ENCODE measurements at places on chromosomes 2 and 18.
A peak's percentile ranks its signal among the peaks of the same experiment; 100 is the strongest.

- DNase-seq: no peak
These were observed 96.4 kb downstream of the CYRIA start for GRCh38 chr2:16568998-16569784.

- peak; percentile 99 for DNase-seq
These were observed 117.6 kb downstream of the POLE4 start for GRCh38 chr2:75076088-75076487.

DNA sequence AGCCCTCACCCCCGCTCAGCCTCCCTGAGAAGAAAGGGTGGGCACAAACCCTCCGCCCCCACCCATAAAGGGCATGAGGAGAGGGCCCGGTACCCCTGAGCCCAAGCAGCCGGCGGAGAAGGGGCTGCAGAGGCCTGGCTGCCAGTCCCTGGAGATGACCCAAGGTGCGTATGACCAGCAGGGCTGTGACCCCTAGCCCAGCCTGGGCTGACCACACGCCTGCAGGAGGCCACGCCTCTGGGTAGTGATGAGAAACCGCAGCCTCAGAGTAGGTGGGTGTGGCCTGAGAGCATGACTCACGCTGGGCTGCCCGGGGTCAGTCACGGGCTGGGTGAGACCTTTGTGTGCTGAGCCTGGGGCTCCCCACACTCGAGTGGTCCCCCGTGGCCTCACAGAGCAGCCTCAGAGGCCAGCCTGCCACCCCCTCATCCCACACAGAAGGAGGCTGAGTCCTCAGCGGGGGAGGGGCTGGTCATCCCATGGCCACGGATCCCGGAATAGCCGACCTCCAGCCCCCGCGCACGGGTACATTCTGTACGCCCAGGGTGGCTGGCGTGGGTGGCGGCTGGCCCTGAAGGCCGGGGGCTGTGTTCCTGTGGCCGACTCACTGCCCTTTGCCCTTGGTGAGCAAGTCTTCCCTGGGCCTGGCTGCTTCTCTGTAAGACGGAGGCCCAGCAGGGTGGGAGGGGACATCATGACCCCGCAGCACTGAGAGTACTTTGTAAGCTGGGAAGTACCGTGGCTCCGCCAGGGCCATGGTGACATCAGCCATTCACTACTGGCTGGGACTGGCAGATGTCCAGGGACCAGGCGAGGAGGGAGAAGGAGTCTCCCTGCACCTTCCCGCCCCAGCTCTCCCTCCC lies 110.8 kb upstream of the OTOS start:
- DNase-seq: peak; percentile 35

GRCh38 chr2:113224647-113225236 lies 51.0 kb downstream of the PSD4 start:
- DNase-seq: no peak

DNA sequence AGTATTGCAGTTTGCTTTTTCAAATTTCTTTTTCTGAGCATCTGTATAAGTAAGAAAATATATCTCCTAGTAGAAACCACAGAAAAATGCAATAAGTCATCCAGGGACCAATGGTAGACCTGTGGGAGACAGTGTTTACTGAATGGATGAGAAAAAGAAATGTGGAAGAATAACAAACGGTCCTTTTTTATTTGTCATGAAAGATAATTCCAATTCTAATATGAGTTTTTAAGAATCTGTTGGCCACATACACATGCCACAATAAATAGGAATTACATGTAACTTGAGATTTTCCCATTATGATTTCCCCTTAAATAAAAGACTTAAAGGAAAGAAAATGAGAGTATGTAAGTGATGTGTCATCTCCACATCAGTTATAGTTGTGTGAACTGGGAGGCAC lies 107.7 kb upstream of the RAB27B start:
- DNase-seq: no peak

DNA sequence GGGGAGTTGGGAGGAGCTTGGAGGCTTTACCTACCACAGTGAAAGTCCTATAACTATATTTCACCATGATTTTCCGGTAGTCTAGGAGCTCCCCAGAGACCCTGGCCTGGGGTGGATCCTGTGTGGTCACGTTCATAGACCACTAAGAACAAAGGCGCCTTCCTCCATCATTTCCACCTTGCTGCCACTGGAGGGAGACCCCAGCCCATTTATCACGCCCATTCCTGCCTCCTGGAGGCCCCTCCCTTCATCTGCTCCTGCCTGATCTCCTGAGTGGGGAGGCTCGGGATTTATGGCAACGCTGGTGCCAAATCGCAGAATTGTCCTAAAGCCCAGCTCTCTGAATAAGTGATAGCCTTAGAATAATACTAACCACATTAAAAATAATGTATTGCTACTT lies 507.6 kb upstream of the SPHKAP start:
- peak; percentile 23 for DNase-seq

DNA sequence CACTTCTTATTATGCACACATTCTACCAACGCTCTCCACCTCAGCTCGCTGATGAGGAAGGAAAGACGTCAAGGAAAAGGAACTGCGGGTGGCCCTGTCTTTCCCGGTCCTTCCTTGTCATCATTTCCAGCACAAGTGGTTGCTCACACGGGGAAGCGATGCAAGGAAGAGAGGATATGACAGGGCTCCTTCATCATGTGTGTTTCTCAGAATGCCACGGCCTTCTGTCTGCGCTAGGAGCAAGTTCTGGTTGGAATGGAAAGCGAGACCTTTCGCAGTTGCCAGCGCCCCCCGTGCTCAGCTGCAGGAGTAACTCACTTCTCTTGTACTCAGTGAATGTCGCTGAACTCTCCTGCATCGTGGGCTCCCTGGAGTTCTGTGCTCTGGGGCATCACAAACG lies 191.8 kb upstream of the GLI2 start:
- DNase-seq: no peak
